GM10248 (cell line): ENCODE measurements at places on chromosomes 2 and 18.

GRCh38 chr2:144083211-144083610, 436.7 kb downstream of the ZEB2 start:
- no peak for DNase-seq

DNA sequence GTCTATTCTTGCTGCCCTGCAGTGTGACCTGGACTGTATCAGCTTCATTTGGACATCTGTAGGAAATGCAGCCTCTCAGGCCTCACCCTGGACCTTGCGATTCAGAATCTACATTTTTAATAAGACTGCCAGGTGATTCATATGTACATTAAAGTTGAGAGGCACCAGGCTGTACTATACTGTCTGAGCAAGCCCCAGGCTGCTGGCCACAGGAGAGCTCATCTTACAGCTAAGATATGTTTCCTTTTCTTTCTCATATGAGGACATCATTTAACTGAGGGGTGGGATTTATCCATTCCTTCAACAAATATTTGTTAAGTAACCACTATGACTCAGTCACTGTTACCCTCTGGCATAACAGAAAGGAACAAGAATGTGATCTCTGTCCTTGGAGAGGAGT, 78.2 kb upstream of the GCFC2 start:
- DNase-seq = no peak

DNA sequence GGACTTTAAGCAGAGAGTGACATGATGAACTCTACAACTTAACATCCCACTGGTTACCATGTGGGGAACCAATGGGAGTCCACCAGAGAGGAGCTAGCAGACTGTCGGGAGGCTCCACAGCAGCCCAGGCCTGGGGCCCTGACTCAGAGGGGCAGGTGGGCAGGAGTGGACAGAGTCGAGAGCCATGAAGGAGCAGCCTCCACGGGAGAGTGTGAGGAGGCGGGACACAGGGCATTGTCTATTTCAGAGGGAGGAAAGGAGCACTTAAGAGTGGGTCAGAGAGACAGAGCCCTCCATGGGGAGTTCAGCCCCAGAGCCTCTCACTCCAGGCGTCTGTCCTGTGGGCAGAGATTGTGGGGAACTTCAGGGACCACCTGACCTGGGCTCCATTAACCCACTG, 118.7 kb downstream of the CYP26B1 start:
- DNase-seq = no peak

- DNase-seq = no peak
Measured at GRCh38 chr2:147214914-147215313, 629.9 kb upstream of the ACVR2A start.

- DNase-seq = no peak
Measured at GRCh38 chr2:238939074-238939473, 91.2 kb downstream of the TWIST2 start.

- no peak for DNase-seq
Measured at GRCh38 chr2:135851858-135852257, 14.9 kb upstream of the LCT start.

GRCh38 chr2:65566617-65567016, 134.2 kb upstream of the SPRED2 start:
- no peak for DNase-seq

- DNase-seq = no peak
Measured at GRCh38 chr2:164054651-164055050, 318.8 kb upstream of the FIGN start.

- DNase-seq = no peak
Measured at GRCh38 chr2:178333851-178334250, 117.1 kb downstream of the PRKRA start.

DNA sequence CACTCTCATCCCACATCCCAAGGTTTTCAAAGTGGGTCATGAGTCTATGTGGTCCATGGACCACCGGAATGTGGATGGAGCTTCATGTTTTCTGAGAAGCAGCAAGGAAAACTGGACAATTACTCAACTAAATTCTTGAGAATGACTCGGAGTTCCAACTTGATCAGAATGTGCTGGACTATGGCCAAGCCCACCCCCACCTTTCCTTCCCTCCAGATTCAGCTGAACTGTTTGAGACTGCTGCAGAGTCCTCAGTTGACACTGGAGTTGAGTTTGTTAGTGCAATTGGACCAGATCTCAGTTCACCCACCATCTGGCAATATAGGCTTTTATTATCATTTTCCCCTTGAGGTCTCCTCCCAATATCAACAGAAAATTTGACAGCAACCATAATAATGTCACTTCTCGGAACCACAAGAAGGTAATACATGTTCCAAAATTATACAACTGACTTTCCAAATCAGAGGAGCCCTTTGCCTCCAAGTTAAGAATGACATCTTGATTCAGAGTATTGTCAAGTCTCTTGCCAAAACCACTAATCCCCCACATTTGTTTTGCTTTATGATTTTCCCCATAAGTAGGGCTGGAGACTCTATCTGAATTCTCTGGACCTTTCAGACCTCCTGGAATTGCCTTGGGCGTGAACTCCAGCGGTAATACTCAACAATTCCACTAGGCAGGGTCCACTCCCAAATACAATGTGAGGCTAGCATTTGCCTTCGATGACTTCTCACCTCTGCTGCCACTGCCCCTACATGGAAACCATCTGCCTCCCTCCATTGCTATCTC, 8.8 kb downstream of the COL4A4 start:
- DNase-seq = no peak

GRCh38 chr2:45435316-45435715, 175.8 kb downstream of the SRBD1 start:
- no peak for DNase-seq

GRCh38 chr2:224925810-224926100, 116.5 kb downstream of the DOCK10 start:
- no peak for DNase-seq

DNA sequence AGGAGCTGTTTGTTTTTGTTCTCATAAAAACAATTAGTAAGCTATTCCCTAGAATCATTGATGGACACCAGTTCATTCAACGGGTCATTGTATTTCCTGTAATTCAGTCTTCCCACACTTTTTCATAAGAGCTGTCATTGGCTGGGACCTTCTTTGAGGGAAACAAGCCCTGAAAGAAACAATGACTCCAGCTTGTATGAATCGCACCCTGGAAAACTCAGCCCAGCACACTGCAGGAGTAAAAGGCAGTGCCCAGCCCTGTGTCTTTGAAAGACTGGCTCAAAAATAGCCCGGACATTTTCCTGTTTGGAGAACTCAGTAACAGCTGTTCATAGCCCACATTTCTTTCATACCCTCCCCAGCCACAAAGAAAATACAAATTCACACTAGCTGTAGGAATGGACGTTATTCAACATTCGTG, 81.5 kb downstream of the NCKAP5 start:
- no peak for DNase-seq

DNA sequence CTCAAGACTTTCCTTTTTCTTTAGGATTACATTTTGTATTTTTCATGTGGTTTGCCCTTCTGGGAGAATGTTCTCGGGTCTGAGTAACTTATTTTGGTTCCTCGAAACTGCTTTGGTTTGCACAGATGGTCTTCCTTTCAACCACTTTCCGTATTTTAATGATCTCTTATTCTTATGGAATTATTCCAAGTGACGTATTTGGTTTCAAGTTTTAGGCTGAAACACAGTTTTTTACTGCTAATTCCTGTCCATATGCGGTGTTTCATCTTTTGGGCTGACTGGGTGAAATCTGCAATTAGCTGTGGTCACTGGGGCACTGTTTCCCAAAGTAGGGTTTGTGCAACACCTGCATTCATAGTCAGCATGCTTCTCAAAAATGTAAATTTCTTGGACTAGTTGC, 122.7 kb downstream of the CAPN13 start:
- no peak for DNase-seq

GRCh38 chr18:70288171-70288850, 534 bp upstream of the SOCS6 start:
- DNase-seq = peak; percentile 54

DNA sequence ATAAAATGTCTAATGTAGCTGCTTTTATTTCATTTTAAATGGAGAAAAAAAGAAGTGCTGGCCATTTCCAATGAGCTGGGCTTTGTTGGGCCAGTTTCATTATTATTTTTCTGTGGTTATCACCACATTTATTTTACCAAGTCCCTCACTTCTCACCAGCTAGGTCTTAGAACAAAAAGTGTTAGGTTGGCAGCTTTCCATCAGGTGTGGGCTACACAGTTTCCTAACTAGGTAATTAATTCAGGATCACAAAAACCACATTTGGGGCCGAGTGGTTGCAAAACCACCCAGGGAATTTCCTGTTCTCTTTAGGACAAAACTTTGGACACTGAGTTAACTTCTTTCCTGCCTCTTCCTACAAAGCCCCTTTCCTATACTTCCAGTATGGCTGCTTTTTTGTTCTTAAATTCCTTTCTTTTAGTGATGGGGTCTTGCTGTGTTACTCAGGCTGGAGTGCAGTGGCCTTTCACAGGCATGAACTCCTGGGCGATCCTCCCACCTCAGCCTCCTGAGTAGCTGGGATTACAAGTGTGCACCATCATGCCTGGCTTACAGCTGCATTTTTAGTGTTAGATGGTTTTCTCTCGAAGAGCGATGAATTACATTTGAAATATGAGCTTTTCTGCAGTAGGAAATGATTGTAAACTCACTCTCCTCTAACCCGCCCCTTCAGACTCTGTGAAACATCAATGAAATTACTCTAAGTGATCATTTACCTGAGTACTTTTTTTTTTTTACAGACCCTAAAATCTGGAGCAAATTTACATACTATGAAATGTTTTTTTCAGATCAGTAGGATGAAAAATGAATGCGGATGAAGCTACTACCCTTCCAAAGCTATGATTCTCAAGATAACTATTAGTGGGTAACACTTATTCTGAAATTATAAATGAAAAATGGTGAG, 2.6 kb upstream of the ZFP36L2 start:
- no peak for DNase-seq

GRCh38 chr18:48519431-48520100, 19.3 kb upstream of the CTIF start:
- DNase-seq = no peak

DNA sequence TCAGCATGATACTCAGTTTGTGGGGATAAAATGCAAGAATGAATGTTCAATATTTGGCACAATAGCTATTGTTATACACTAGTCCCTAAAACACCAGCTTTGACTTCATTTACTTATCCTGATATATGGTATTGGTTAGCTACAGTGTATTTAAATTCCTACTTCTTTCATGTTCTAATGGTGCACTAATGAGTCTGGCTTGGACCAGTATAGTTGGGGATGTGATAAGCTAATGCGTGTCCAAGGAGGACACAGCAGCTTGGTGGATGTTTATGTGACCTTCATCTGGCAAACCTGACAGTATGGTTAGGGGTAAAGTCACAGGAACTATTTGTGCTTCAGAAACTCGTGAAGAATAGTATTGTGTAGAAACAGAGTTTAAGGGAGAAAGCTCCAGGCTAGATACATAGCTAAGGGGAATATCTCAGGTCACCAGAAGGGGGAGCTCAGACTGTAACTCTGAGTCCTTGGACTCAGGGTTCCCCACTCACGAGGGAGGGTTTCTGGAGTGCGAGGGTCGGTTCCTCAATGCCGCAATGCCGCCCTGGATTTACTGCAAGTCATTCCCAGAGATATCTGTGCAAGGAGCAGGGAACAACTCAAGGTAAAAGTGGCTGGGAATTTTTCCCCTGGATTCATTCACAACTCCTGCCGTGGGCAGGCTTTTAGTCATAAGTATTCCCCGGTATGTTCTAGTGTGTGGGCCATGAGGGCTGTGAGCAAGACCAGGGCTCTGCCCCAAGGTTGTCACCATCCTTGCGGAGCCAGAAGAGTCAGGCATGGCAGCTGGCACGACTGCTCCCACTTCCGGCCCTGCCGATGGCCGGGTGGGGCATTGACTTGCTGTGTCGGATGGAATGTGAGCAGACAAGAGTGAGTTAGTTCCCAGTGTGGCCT, 14.5 kb downstream of the IL1R2 start:
- DNase-seq = peak; percentile 55

DNA sequence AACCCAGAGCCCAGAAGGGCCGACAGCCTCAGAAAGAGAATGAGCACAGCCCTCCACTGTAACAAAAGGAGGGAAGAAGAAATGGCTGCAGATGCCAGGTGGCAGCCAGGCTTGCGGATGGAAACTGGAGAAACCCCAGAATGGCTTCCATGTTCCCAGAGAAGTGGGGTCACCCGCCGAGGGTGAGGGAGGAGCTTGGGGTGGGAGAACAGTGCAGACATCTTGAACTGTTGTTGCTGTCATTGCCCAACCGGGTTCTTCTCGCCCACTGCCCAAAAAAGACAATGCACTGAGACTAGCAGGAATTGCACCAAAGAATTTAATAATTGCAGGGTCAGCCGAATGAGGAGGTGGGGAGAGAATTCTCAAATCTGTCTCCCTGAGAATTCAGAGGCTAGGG, 223.2 kb upstream of the RAB6C start:
- DNase-seq = no peak

DNA sequence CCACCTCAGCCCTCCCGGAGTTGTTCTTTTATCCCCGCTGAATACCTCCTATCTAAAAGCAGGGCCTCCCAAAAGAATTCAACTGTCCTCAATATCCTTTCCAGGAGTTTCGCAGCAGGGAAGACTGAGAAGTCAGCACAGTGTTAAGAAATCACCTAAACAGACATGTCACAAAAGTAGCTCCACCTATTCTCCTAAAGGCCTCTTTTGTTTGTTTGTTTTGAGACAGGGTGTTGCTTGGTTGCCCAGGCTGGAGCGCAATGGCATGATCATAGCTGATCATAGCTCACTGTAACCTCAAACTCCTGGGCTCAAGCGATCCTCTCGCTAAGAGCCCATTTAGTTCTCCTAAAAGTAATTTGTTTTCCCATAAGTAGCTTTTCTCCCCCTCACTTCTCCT, 53.8 kb downstream of the TEX44 start:
- DNase-seq = no peak

DNA sequence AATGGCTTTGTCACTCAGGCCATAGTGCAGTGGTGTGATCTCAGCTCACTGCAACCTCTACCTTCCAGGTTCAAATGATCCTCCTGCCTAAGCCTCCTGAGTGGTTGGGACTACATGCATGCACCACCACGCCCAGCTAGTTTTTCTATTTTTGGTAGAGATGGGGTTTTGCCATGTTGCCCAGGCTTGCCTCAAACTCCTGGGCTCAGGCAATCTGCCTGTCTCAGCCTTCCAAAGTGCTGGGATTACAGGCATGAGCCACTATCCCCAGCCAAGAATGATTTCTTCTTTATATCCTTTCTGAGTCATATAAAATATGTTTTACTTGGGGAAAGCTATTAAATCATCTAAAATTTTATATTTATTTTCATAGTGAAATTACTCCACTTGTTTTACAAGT, 61.3 kb downstream of the CYBRD1 start:
- DNase-seq = no peak

DNA sequence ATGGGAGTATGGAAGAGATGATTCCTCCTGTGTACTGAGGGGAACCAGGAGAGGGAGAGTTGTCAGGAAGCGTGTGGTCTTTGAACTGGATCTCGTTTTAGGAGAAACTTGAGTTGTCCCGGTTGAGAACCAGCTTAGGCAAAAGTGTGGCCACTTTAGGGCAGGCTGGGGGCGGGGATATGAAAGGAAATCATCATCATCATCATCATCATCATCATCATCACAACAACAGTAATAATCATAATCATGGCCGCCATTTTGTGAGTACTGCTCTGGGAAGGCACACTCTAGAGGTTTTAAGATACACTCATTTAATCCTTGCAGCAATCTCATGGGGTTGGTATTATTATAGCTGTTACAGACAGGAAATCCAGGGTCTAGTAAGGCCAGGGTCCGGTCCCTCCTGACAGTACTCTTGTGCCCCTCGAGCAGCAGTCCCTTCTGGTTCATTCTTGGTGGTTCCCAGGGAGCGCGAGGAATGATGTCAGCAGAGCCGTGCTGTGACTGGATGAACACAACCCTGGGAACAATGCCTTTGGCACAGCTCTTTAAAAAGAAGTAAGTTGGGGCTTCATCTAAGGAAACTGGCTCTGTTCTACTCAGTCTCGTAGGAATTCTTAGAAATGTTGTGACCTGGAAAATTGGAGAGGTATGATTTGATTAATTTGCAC, 33.8 kb downstream of the PARD3B start:
- DNase-seq = no peak
